Pons (tissue), 1 donor: ENCODE measurements at places on chromosomes 16 and 17.
A peak's percentile ranks its signal among the peaks of the same experiment; 100 is the strongest.

- peak; percentile 15 for DNase-seq
Observed at GRCh38 chr17:82399041-82399441, 19.1 kb upstream of the HEXD start.

GRCh38 chr16:46591257-46591656 lies 29.9 kb downstream of the SHCBP1 start:
- DNase-seq, result no peak

DNA sequence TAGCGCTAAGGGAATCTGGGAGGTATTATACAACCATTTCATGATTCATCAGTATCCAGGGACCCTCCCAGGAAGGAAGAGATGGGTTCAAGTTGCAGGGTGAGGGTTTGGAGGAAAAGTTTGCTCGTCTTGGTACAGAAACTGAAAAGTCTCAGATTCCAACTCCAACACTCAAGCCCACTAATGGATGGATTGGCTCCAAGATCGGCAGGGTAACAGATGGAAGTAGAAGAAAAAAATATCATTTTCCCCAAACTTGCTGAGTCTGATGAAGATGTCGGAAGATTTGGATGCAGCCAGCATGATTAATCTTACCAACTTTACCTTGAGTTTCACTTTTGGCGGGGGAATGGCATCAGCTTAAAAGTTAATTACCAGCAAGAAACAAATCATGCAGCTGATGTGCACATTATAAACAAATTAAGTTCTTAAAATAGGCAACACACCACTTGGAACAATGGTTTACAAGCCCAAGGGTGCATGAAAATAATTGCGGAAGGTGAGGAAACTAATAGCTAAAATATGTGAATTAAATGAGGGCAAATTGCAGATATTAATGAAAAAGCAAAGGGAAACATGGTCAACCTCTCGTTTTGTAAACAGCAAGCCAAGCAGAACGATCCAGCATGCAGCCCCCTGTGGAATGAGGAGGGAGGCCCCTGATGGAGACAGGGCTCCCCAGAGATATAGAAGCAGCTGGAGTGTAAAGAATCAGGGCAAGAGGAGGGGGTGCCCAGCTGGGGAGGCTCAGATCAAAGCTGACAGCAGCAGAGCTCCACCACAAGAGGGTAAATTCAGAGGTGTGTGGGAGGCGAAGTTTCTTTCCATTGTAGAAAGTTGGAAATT lies 44.1 kb upstream of the GRIN2A start:
- DNase-seq, result no peak

DNA sequence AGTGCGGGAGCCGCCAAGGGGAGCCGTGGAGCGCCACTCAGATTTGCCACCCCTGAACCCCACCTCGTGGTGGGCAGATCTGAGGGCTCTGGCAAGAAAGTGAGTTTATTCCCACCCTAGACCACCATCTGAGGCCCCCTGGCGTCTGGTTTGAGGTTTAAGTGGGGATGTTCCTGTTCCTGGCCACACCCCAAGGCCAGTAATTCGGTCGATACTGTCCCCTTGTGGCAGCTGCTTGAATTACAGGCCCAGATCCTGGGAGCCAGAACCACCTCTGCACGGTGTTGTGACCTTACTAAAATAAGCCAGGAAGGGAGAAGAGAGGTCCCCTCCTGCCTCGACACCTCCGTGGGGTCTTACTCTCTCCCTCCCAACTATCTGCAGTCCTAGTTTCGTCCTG lies 3.3 kb upstream of the LAT start:
- no peak for DNase-seq

DNA sequence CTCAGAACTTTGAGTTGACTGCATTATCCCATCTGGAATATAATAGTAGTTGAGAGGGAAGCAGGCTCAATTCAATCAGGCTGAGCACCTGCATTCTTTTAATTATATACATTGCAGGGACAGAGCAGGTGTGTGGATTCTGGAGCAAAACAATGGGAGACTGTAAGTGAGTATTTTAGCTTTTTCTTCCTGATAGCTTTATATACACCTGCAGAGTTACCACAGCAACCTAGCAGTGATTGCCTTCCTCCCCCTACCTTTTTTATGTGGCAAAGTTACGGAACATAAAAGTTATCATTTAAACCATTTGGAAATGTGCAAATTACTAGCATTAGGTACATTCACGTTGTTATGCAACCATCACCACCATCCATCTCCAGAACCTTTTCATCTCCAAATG lies 25.4 kb upstream of the RHOT1 start:
- no peak for DNase-seq

GRCh38 chr17:65634533-65634932 lies 73.1 kb upstream of the AXIN2 start:
- DNase-seq, result no peak

DNA sequence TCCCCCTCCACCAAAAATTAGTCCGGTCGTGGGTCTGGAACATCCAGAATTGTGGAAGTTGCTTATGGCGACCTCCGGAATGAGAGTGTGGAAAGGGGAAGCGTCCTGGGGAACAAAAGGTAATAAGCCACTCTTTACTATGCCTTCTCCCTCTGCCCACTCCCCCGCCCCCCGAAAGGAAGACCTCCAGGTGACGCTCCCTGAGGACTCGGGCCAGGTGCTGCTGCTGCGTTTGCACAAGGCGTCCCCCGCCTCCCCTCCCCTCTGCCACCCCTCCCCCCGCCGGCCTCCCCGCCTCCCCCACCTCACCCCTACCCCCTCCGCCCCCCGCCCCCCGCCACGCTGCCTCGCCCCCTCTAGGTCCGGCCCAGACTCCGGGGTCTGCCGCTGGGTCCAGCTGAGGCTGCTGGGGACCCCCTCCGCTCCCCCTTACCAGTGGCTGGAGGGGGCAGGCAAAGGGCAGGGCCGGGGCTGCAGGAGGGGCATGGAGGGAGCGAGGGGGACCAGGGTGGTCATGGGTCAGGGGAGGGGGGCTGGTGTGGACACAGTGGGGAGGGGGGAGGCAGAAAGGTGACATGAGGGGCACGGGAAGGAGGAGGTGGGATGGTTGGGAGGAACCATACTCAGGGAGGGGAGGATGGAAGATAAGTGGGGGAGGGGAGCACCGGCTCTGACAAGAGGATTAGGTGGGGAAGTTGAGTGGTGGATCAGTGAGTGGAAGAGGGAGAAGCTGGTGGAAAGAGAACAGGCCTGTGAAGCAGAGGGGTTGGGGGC lies 23.6 kb downstream of the ALOX12B start:
- no peak for DNase-seq

- no peak for DNase-seq
Observed at GRCh38 chr16:16830401-16830800, 451.5 kb downstream of the NPIPA7 start.

DNA sequence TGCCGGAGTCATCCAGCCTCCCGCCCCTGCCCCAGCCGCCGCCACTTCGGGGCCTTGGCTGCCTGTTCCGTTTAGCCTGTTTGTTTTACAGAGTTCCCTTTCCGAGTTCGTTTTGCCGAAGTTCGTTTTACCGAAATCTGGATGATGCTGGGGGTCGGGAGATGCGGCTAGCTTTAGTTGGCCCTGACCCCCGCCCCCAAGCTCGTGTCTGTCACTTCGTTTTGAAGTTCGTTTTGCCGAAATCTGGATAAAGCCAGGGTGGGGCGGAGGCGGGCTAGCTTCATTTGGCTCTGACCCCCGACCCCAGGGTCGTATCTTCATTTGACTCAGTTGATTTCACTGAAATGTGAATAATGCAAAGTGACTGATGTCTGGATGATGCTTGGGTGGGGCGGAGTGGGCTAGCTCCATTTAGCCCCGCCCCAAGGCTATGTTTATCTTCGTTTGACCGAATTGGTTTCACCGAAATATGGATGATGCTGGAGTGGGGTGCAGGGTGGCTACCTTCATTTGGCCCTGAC lies 591 bp downstream of the PSMD7 start:
- DNase-seq, result no peak

- DNase-seq, result no peak
Observed at GRCh38 chr17:52105591-52105990, 52.9 kb downstream of the CA10 start.

- DNase-seq, result no peak
Observed at GRCh38 chr16:72201387-72201786, 29.4 kb upstream of the PMFBP1 start.

DNA sequence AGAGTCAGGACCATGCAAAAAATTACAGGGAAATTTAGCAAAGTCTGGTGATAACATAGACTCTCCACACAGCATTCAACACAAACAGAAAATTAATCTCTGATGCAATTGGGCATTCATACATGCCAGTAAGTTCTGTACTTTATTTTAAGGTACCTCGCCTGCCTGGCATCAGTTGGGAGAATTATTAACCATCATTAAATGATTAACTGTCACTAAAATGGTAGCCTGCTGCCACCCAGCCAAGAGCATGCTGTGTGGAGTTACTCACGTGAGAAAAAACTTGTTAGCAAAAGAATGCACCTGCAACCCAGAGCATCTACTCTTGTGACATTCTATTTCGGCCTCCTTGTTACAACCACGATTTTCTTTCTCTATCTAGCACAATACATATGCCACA lies 117.2 kb downstream of the GRIN2A start:
- no peak for DNase-seq

- DNase-seq, result no peak
Observed at GRCh38 chr17:46180892-46181274, 12.3 kb downstream of the KANSL1 start.

GRCh38 chr16:49000594-49000993 lies 281.0 kb downstream of the CBLN1 start:
- no peak for DNase-seq

- no peak for DNase-seq
Observed at GRCh38 chr16:57834936-57835335, 32.6 kb upstream of the KIFC3 start.

DNA sequence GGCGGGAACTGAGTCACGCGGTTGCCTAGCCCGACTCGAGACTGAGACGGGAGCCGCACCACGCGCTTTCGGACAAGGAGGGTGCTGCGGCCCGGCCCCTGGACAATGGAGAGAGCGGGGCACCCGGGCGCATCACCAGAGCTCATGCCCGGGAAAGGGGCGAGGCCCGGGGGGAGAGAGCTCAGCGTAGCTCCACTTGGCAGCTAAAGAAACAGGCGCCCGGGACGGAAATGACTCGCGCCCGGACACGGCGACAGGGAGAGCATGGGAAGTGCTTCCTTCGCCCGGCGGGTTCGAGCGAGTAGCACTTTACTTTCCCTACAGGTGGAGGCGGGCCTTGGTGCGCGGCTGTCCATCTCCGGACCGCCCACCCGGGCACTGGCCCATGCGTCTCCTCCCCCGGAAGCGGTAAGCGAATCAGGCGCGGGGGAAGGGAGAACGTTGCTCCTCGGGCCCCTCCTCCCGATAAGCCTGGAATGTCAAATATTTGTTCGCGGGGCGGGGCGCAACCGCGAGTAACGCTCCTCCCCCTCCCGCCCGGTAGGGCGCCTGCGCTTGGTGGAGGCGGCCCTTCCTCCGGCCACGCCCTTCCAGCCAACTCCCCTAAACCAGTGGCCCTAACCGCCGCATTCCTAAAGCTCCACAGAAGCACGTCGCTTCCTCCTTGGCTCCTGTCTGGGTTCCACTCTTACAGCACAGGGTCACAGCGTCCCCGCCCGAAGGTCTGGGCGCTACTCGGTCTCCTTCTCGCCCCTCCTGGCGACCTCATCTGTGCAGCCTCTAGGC lies 1.5 kb upstream of the ESRP2 start:
- DNase-seq, result peak; percentile 94

GRCh38 chr16:70152578-70153302 lies 20.8 kb upstream of the CLEC18C start:
- DNase-seq, result no peak
